Stimulated activated CD8-positive, alpha-beta memory T cell treated with anti-CD3 and anti-CD28 coated beads, Interleukin-4, amount 100 ng/mL, for 1 hour (primary cell): ENCODE measurements at places on chromosomes 13 and 19.

DNA sequence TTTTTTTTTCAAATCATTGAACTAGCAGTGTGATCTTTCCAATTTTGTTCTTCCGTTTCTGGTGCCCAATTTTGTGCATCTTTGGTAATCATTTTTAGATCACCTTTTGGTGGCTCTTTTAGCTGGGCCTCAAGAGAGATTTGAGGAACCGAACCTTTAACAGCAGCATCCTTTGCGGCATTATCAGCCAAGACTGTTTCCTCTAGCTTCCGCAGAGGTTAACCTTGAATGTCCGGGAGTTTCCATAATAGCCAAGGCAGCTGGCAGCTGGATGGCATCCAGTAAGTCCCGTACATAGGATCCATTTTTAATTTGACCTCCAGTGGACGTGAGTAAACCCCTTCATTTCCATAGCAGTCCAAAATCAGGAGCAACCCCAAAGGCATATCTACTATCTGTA is 9.6 kb downstream of the IRGC start:
- no peak for DNase-seq

GRCh38 chr19:1747285-1748114 is 5.8 kb upstream of the ONECUT3 start:
- DNase-seq, result peak; percentile 9

DNA sequence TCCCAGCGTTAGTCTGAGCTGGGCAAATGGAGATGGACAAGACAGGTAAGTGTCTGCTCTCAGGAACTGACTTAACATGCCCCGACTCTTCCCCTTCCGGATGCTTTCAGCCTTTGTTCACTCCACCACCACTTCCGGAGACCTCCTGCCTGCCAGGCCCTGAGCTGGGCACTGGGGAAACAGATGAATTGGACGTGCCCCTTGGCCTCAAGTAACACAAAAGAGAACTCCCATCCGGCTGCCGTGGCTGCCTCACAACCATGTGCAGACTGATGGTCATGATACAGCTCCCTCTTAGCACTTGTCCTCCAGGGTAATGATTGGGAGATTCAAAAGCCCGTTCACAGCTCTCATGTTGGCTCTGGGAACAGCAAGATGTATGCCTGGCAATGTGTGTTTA is 6.9 kb downstream of the ZNF784 start:
- no peak for DNase-seq

DNA sequence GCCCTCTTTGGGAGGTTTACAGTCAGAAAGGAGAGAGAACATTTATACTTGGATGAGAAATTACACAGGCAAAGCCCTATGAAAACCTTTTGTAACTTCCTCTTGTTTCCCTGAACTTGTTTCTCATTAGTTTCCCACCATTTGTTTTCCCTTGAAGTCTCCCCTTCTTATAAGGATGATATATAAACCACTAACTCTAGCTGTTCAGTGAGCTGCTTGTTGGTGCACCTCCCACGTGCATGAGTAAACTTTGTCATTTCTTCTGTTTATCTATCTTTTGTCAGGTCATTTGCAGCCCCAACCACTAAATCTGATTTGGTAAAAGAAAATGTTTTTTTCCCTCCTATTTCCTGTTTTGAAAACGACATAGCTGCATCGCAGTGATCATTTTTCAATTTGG is 919.9 kb downstream of the SLITRK1 start:
- DNase-seq, result no peak

- DNase-seq, result no peak
Measured at GRCh38 chr13:42001580-42001979, 40.7 kb upstream of the VWA8 start.

DNA sequence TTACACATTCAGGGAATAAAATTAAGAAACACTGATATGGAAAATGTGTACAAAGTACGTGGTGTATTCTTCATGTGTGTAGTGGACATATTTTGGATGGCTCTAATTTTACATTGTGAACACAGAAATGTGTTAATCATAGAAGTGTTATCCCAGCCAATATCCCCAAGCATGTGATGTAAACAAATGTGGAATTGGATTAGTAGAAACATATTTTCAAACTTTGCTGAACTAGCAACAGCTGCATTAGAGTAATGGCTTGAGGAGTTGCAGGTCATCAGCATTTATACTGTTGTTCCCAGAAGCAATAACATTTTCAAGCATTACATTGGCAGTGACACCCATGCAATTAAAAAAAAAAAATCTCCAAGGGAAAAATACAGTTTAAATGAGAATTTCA is 600.6 kb downstream of the SLITRK1 start:
- no peak for DNase-seq

- no peak for DNase-seq
Measured at GRCh38 chr13:66745307-66745706, 484.8 kb downstream of the PCDH9 start.

GRCh38 chr13:73096173-73096572 is 37.4 kb downstream of the KLF5 start:
- DNase-seq, result no peak
